Stimulated activated CD8-positive, alpha-beta memory T cell treated with anti-CD3 and anti-CD28 coated beads, Interleukin-7, amount 100 ng/mL, for 24 hours (primary cell): ENCODE measurements at places on chromosomes 16 and 17.

DNA sequence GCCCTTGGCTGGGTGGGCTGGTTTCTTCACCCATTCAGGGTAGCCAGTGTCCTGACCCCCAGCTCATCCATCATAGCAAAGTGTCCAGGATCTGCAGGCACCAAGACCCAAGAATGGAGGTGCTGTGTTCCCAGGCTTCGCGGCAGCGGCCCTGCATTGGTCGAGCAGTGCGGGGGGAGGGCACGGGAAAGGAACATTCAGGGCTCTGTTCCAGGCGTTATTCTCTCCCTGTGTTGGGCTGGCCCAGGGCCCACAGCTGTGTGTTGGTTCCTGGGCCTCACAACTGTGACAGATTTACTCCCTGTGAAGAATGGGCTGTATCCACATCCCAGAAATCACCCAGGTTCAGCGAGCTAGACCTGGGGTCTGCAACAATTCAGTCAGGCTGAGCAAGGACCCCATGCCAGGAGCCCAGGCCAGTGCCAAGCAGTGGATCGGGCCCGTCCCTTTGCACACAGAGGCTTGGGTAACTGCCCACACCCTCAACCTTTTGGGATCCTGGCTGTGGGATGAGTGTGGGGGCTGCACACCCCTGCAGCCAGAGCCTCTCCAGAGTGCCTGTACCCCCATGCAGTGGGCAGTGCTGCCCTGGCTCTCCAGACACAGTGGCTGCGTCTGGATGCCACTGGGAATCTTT is 10.0 kb downstream of the GPT2 start:
- DNase-seq, result no peak

GRCh38 chr17:9026741-9027140 is 5.4 kb downstream of the NTN1 start:
- DNase-seq, result no peak

- DNase-seq, result no peak
Observed at GRCh38 chr17:17328251-17328650, 25.1 kb downstream of the NT5M start.

DNA sequence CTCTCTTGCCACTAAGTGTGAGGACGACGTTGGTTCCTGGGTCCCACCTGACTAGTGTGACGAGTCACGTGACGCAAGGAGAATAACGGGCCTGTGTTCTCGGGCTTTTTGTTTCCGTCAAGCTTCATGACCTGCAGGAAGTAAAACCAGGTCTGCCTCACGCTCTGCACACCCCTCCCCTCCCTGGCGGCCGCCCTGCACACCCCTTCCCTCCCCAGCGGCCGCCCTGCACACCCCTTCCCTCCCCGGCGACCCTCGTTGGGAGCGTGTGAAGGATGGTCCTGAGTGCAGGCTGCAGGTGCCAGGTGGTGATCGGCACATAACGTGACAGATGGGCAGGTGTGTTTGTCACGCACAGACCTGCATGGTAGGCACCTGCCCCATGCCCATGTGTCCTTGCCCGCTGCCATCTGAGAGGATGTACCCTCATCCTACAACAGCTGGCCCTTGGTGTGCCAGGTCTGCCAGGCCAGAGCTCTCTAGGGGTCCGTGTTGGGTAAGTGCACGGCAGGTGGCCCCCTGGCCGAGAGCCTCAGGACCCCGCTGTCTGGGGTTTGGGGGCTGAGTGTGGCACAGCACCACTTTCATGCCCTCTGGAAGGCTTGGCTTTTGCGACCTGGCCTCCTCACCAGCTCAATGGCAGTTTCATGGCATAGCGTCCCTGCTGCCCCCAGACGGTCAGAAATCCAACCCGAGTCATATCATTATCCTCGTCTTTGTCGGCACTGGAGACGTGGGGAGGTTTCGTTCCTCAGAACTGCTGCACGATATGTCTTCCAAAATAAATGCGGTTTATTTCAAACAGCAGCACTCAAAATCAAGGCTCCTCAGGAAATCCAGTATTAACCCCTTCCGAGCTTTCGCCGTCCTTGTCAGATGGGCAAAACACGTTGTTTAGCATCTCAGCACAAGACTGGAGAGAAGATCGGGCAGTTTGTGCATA is 191.8 kb upstream of the CHMP6 start:
- no peak for DNase-seq
